ENCODE measurements at places on chromosomes 3 and 15.

GRCh38 chr3:52132041-52132440 is 22.2 kb downstream of the POC1A start:
- DNase-seq = no peak

DNA sequence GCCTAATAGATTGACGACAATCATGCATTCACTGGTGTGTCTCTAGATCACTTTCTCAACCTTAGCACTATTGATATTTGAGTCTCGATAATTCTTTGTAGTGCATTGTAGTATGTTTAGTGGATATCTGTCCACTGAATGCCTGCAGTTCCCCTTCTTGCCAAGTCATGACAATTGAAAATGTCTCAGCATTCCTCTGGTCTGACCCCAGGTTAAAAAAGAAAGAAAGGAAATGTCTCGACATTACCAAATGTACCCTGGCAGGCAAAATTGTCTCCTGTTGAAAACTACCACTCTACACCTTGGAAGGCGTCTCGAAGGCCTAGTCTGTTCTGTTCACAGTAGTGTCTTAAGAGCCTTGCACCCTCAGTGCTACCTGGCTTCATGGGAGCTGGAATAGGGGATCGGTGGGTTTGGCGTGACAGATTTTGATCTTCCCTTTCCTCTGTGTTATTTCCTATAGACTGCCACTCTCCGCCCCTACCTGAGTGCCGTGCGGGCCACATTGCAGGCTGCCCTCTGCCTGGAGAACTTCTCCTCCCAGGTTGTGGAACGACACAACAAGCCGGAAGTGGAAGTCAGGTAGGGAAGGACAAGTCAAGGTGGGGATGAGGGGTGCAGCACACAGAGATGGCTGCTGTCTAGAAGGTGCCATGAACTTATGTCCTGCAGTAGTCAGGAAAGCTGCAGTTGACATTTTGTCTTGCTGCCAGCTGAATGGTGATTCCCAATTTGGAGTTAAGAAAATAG is 4.5 kb downstream of the ARPC4 start:
- DNase-seq = no peak

- DNase-seq = no peak
Observed at GRCh38 chr15:33154351-33155166, 40.0 kb downstream of the FMN1 start.

DNA sequence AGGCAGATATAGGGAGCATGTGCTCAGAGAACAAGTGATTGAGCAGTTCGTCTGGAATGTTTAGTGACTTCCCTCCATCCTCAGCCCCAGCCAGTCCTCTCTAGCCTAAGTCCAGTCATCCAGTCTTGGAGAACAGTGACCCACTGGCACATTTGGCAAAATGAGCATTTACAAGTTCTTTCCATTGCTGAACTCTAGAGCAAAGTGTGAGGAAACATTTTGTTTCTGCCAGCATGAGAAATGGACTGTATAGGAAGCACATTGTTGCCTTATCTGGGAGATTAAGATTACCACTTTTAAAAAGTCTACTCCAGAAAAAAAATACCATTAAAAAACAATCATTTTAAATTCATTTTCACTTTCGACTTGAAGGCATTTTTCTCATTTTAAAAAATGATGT is 353.6 kb downstream of the SHQ1 start:
- no peak for DNase-seq

GRCh38 chr3:31096661-31097395 is 202.4 kb upstream of the GADL1 start:
- DNase-seq = no peak

- no peak for DNase-seq
Observed at GRCh38 chr15:49624056-49624455, 3.2 kb downstream of the DTWD1 start.

GRCh38 chr3:187673012-187673411 is 2.8 kb upstream of the SST start:
- no peak for DNase-seq

GRCh38 chr3:65899226-65899625 is 139.5 kb downstream of the MAGI1 start:
- no peak for DNase-seq

- DNase-seq = no peak
Observed at GRCh38 chr15:34802371-34802770, 7.0 kb upstream of the ACTC1 start.

GRCh38 chr3:117026401-117026800 is 316.8 kb downstream of the TUSC7 start:
- no peak for DNase-seq

DNA sequence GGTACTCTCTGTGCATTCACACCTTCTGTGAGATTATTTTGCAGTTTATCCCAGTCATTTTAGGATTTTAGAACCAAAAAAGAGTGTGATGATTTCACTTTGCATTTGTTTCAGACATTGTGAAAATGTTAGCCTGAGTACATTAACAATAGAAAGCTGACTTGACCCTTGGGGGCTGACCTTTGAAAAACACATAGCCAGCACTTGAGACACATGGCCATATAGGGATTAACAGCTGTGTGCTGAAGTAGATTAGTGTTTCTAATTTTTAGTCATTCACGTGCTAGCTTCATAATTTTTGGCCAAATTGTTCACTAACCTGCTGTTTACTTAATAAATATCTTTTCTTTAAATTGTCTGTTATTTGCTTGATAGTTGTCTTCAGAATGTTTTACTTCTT is 3.5 kb downstream of the FEM1B start:
- DNase-seq = no peak

Measured in activated naive CD4-positive, alpha-beta T cell (primary cell).